Right cardiac atrium (tissue), 5 donors: ENCODE measurements at places on chromosomes 5 and 9.
A peak's percentile ranks its signal among the peaks of the same experiment; 100 is the strongest.

GRCh38 chr5:170603578-170604565, 100.1 kb downstream of the KCNIP1 start:
- DNase-seq: peak; percentile 71

DNA sequence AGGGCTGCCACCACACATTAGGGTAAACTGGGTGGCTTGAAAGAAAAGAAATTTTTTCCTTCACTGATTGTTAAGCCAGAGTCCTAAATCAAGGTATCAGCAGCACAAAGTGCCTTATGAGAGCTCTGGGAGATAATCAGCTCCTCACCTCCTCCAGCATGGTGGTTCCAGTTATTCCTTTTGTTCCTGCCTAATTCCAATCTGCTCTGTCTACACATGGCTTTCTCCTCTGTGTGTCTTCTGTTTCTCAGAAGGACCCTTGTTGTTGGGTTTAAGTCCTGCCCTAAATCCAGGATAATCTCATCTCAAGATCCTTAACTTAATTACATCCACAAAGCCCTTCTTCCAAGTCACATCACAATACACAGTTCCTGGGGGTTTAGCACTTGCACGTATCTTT, 1352.0 kb upstream of the CDH9 start:
- DNase-seq: no peak

DNA sequence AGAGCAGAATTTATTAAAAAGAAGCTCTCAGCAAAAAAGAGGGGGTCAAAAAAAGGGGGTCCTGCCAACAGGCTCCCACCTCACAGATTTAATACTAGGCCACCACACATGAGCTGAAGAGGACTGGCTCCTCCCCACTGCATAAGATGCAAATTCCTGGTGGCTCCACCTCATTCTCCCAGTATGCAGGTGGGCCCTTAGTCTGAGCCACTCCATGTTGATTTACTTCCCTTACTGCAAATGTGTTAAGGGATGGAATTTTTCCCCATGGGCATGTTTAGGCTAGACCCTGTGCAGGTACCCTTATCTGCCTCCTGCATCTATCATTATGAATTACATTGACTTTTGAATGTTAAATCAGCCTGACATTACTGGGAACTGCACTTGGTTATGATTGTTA, 82.9 kb downstream of the ISOC1 start:
- DNase-seq: no peak

- DNase-seq: peak; percentile 54
Observed at GRCh38 chr5:171745602-171746001, 40.0 kb upstream of the SMIM23 start.

DNA sequence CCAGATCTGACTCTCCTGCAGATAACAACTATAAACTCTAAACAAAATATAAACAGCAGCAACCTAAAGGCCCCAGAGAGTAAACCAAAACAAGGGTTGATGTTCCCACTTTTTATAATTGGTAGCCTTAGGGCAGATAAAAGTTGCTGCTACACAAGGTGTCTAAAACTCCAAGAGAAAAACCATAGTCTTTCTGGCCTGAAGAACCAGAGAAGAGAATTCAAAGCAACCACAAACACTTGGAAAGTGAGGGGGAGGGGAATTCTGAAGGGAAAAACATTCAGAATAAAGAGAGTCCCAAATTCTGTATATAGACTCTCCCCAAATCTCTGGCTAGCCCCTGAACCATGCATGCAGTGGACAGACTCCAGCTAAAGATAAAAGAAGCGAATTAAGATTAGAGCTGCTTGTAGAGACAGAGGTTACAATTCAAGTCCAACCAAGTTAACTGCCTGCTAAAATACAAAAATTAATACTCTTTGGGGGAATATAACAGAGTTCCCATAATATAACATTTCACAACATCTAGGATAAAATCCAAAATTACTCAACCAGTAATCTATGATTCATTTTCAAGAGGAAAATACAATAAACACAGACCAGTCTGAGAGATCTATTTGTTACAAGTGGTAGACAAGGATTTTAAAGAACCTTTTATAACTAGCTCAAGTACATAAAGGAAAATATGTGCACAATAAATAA, 37.5 kb upstream of the RGMB start:
- peak; percentile 25 for DNase-seq

- DNase-seq: peak; percentile 59
Observed at GRCh38 chr9:134773842-134774241, 106.8 kb upstream of the FCN2 start.

DNA sequence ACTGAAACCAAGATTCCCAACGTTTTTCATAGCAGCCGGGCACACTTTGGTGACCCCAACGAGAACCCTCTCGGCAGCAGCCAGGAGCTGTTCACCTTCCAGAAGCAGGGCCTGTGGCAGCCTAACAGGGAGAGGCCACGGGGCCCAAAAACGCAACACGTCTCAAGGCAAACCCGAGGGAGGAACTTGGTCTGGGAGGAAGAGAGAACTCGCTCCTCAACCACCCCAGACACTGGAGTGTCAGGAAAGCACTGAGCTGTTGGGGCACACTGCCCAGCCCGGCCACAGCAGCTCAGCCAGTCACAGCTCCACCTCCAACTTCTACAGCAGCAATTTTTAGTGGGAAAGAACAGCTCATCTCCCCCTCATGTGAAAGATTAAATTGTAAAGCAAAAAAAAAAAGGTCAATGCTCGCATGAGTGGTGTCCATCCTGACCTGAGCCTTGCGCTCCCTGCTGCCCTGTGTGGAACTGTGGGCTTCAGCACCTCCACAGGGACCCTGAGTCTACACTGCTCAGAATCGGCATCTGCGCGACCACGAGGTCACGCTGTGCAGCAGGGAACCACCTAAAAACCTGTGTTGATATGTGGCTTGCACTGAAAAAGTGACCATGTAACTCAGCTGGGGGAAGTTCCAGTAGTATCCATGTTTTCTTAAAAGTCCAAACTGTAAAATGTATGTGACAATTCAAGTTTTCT, 55.0 kb downstream of the IPPK start:
- DNase-seq: no peak

DNA sequence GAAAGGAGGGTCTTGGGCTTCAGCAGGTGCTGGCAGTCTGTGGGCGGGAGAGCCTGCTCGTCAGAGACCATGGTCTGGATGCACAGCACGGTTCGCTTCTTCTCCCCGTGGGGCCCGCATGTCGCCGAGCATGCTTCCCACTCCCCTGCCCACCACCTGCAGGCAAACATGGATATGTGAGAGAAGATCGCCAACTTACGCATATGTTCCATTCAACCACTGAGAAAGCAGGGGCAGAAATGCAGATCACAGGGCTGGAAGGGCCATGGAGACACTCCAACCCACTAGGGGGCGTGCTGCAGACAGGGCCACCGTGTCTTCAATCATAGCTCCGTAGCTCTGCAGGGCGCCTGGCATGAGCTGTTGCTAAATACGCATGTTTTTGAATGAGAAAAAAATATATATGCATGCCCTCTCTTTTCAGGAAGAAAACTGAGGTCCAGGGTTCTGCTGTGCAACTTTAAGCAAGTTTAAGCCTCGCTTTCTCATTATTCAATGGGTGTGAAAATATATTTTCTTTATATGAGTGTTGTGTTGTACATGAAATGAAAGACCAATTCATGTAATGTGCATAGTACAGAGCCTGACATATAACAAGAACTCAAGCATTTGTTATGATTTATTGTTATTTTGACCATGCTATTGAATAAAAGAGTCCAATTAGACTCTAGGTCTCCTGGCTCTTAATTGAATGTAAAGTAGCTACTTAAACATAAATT, 148.0 kb downstream of the TARS1 start:
- no peak for DNase-seq

DNA sequence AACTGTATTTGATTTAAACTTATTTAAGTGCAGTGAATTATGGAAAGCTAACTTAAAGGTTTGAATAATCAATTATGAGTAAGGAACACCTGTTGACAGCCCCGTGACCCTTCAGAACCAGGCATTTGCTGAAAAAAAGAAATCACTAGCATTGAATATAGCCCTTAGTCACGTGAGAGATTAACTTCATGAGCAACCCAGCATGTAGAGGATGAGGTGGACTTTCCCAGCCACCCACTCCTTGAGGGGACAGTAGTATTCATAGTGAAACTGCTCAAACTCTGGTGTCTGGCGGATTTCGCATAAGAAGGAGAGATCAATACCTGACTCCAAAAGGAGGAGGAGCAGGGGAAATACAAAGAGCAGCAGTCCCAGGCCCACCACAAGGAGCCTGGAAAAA, 184.8 kb upstream of the RASEF start:
- no peak for DNase-seq

DNA sequence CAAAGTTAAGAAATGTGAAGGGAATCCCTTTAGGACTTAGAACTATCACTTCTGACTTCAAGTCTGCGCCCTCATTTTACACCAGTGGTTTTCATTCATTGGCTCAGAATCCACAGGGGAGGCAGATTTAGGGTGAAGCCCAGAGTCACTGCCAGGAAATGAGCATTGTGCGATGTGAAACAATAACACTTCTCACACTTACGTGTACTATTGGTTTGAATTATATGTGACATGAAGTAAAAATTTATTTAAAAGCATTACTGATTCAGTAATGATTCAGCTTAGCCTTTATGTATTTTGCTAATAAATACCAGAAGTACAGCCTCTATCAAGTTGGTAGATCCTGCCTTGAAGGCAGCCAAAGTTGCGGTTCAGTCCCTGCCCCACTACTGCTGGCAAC, 98.6 kb downstream of the PAM start:
- no peak for DNase-seq

DNA sequence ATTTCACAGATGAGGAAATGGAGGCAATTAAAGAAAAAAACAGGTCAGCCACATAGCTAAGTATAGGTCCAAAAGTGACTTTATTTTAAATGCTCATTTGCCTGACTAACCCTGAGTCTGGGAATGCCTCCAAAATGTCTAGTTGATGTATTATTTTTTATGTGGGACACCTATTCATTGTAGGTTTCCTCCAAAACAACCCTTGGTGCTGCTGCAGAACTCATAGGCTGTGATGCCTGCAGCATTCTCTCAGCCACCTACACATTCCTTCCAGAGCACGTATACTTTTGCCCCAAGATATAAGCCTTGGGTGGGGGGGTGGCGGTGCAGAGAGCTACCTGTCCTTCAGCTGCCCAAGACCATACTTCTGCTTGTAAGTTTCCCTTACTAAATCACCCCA, 77.4 kb downstream of the MSX2 start:
- DNase-seq: no peak

DNA sequence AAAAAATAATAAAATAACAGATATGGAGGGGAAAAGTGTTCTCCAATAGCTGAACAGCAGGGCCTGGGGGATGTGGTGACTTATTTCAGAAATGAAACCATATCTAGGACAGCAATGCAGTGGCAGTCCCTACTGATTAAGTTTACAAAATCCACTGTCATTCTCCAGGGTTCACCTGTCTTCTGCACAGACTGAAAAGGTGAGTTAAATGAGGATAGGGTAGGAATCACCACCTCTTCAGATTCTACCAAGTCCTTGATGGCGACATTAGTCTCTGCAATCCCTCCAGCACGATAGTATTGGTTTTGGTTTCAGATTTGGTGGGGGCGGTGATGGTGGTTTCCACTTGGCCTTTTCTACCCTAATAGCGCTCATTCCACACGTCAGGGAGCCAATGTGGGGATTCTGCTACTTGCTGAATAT, 32.3 kb upstream of the NPM1 start:
- no peak for DNase-seq

DNA sequence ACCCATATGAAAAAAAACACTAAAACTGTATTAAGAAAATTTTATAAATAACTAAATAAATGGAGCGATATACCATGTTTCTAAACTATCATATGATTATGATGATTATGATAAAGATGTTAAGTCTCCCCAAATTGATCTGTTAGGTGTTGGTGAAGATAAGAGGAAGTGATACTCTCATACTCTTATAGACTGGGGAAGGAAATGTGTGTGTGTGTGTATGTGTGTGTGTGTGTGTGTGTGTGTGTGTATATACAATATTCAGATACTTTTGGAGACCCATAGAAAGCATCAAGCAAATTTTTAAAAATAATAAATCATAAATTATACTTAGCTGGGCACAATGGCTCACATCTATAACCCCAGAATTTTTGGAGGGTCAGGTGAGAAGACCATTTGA, 62.9 kb downstream of the TMEM232 start:
- DNase-seq: no peak

GRCh38 chr5:10324518-10325370, 17.0 kb upstream of the CMBL start:
- no peak for DNase-seq

DNA sequence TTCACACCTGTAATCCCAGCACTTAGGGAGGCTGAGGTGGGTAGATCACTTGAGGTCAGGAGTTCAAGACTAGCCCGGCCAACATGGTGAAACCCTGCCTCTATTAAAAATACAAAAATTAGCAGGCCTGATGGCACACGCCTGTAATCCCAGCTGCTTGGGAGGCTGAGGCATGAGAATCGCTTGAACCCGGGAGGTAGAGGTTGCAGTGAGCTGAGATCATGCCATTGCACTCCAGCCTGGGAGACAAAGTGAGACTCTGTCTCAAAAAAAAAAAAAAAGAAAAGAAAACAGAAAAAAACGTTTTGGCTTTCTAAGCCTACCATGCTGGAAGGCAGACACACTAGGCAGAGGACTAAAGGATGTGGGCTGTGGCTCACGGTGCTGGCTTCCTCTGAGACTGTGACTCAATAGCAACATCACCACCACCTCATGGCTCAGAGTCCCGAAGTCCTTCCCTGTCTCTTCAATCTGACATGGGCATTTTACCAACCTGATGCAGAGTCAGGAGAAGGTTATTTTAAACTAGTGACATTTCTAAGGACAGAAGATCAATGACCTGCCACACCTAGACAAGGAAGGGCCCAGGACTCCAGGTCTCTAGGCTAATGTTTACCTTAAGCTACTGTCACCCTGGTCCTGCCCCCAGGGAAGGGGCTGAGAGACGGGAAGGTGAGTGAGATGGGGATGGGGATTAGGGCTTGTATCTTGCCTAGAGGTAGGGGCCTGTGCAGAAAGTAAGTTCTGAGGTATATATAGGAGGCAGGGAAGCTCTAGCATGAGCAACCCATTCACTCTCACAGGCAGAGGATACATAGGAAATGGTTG, 3.7 kb downstream of the ECSCR start:
- no peak for DNase-seq

GRCh38 chr5:159091596-159092331, 8.0 kb downstream of the EBF1 start:
- DNase-seq: no peak

- no peak for DNase-seq
Observed at GRCh38 chr5:122141751-122142150, 12.4 kb downstream of the ZNF474 start.

DNA sequence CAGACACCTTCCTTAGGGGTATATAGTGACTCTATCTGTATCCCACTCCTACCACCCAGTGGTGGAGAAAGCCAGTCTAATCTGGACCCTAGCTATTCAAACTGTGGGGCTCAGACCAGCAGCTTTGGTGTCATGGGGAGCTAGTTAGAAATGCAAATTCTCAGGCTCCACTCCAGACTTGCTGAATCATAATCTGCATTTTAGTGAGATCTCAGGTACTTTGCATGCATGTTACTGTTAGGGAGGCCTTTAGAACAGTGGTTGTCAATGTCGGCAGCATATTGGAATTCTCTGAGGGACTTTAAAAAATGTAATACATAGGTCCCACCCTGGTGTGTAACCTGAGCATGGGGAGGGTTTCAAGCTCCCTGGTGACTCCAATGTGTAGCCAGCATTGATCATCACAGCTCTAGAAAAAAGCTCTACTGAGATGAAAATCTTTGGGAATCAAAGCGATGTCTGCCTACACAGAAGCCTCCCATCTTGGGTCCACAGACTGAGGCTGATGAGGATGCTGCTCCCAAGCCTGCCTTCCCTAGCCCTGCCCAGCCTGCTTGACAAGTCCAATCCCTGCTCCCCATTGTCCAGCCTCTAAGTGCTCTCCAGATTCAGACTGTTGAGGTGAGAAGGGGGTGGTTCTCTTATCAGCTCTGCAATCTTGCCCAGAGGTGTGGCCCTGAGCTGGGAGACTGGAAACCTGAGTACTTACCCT, 11.9 kb upstream of the GM2A start:
- no peak for DNase-seq
